Pancreas (tissue), 10 donors: ENCODE measurements at places on chromosomes 3 and 15. TPM values are rescaled to one million over a fixed set of nuclear protein-coding genes. Genes with fewer than 3 reads are reported as not detected.
A peak's percentile ranks its signal among the peaks of the same experiment; 100 is the strongest.

Gene SGO1
- 0.69 TPM for total RNA-seq

Gene PCOLCE2
- total RNA-seq = 0.23 TPM

Gene MUC20
- total RNA-seq = 8.0 TPM

Gene C15orf62
- total RNA-seq = 0.06 TPM

GRCh38 chr3:58783845-58784244, 117.3 kb upstream of the FAM3D start:
- no peaks in the 10 kb centered on the region for H3K36me3 ChIP-seq
- H3K4me3 ChIP-seq = no peak overlapping the region
- no peaks in the 10 kb centered on the region for H3K4me1 ChIP-seq
- no peak overlapping the region for H3K27ac ChIP-seq

DNA sequence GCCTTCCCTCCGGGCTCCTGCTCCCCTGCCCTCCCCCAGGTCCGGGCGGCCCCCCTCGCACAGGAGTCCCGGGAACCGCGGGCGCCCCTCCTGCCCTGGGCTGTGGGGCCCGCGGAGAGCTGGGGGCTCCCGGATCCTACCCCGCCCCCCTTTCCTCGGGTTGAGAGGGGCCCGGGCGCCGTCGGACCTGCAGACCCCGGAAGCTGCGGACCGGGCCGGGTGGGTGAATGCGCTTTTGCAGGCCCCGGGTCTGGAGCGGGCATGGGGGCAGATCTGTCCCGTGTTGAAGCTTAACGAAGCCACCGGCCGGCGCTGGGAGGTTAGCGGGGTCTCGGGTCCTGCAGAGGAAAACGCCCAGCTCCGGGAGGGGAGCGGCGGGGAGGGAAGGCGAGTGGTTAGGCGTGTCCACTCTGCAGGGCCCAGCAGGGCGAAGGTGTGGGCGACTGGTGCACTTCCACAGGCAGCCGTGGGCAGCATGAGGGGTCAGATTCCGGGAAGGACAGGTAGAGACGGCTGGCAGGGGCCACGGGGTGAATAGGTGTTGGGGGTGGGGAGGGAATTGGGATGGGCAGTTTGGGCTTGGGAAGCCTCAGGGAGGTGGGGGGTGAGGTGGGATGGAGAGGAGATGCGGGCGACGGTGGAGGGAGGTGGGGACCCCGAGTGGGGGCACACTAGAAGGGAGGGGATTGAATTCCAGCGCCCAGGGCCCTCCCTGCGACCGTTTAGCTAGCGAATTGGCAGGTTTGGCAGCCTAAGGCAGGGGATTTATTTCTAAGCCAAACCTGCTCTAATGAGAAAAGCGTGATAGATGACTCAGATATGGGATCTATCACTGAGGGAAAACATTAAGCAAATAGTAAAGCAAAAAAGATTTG, 635 bp downstream of the CD276 start:
- peak; percentile 19 for DNase-seq
- H3K27ac ChIP-seq = peak overlapping the region; percentile 68
- H3K4me3 ChIP-seq = peak overlapping the region; percentile 81
- no peaks in the 10 kb centered on the region for H3K36me3 ChIP-seq

DNA sequence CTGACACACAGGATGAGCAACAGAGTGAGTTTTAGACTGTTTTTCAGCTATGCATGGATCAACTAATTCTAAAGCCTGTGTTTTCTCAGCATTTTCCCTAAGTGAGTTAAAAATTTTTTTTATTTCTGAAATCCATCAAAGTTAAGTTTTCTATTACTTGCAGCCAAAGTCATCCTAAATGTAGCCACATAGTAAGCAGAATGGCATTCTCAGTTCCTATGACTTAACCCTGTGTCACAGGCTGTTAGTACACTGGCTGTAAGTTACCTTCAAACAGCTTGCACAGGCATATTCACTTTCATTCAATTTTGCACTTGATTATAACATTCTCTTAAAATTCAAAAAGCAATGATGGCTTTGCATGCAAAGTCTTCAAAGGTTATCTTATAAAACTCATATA, 368.2 kb downstream of the OCA2 start:
- no peak overlapping the region for H3K27ac ChIP-seq
- H3K4me3 ChIP-seq = no peak overlapping the region
- H3K4me1 ChIP-seq = no peaks in the 10 kb centered on the region
- no peak for DNase-seq

GRCh38 chr3:105905328-105905727, 36.5 kb upstream of the CBLB start:
- no peak for DNase-seq
- no peak overlapping the region for H3K4me3 ChIP-seq
- H3K36me3 ChIP-seq = no peaks in the 10 kb centered on the region
- H3K4me1 ChIP-seq = no peaks in the 10 kb centered on the region
- H3K27ac ChIP-seq = no peak overlapping the region

- H3K27ac ChIP-seq = no peak overlapping the region
- no peak overlapping the region for H3K4me3 ChIP-seq
- DNase-seq = no peak
- no peaks in the 10 kb centered on the region for H3K4me1 ChIP-seq
Measured at GRCh38 chr15:22236469-22236868, 156.1 kb downstream of the OR4M2 start.

GRCh38 chr15:65077981-65078352, 1.4 kb downstream of the KBTBD13 start:
- H3K27ac ChIP-seq = no peak overlapping the region
- H3K4me1 ChIP-seq = no peaks in the 10 kb centered on the region
- no peaks in the 10 kb centered on the region for H3K27me3 ChIP-seq
- H3K4me3 ChIP-seq = no peak overlapping the region
- H3K36me3 ChIP-seq = no peaks in the 10 kb centered on the region
- DNase-seq = peak; percentile 61

DNA sequence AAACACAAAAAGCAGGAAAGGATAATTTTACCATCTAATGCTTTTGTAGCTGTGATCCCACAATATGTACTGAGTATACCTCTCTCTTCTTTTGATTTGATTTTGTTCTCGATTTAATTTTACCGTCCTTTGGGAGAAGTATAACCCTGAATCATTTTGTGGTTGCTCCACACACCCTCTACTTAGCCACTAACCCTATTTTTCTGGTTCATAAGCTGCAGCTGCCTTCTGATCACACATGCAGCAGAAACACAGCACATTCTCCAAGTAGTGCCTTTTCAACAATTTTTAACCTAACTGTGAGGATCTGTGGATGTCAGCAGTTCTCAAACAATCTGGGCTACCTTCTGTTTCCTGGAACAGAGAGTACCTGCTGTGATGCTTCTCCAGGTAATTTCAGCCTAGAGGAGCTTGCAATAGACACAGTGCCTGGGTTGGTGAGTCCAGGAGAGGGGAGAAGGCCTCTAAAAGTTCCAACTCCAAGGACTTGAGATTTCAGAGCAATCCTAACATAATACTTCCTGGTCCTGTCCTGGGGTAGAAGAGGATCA, 40.3 kb downstream of the HGD start:
- H3K27ac ChIP-seq = no peak overlapping the region
- DNase-seq = no peak
- no peaks in the 10 kb centered on the region for H3K4me1 ChIP-seq
- H3K4me3 ChIP-seq = no peak overlapping the region
- peaks cover 30% of the 10 kb centered on the region for H3K36me3 ChIP-seq

DNA sequence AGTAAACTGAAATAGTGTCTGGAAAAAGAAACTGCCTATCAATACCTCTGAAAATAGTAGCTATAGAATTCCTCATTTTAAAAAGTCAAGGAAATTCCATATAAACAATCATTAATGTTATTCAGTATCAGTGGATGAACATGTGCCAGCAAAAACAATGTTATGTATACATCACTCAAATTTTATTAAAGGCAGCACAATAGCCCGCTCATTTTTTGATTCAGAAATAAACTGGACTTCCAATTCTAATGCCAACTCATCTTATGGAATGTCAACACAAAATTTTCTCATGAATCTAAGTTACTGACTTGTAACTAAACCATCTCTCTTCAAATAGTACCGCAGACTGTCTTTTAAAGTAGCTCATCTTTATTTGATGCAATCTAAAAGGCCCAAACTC, 19.0 kb downstream of the THBS1 start:
- no peaks in the 10 kb centered on the region for H3K27me3 ChIP-seq
- no peaks in the 10 kb centered on the region for H3K4me1 ChIP-seq
- no peak for DNase-seq

- DNase-seq = peak; percentile 62
- H3K27ac ChIP-seq = peak overlapping the region; percentile 28
- no peaks in the 10 kb centered on the region for H3K36me3 ChIP-seq
- H3K27me3 ChIP-seq = no peaks in the 10 kb centered on the region
- peaks cover 35% of the 10 kb centered on the region for H3K4me1 ChIP-seq
- no peak overlapping the region for H3K4me3 ChIP-seq
Measured at GRCh38 chr3:177358091-177358976, 161.1 kb upstream of the TBL1XR1 start.

GRCh38 chr15:33142708-33143107, 51.8 kb downstream of the FMN1 start:
- H3K36me3 ChIP-seq = no peaks in the 10 kb centered on the region
- H3K27ac ChIP-seq = no peak overlapping the region
- H3K4me3 ChIP-seq = no peak overlapping the region
- no peaks in the 10 kb centered on the region for H3K4me1 ChIP-seq

DNA sequence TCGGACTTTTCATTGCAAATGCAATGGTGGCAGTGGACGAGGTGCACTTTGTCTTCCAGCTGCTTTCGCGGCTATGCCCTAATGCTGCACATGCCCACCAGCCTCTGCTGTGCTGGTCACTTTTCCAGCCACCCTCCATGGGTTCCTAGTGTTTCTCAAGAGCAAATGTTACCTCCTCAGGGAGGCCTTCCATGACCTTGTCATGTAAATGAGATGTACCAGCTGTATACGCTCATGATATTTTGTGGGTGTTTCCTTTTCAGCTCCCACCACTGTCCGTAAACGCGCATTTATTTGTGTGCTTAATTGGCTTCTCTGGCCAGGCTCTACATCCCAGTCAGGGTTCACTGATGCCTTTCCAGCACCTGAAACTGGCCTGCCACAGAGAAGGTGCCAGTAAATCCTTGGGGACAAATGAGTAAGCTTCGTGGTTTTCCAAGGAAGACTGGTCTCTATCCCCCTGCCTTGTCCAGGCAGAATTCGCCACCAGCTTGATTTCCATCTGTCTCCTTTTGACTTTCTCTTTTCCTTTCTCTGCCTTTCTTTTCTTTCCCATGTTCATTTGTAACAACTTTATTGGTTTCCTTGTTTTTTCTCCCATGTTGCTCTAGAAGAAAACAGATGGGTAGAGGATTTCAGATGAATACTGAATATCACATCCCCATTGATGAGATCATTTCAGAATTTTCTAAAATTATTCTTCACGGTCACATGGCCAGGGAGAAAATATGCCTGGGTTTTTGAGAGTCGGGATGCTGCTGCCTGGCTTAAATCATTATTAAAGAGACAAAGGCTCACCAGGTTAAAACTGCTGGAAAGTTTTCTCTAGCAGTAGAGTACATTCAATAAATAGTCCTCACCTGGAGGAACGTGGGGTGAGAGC, 82.5 kb downstream of the CHST2 start:
- no peaks in the 10 kb centered on the region for H3K36me3 ChIP-seq
- no peak overlapping the region for H3K27ac ChIP-seq
- H3K4me3 ChIP-seq = no peak overlapping the region
- no peaks in the 10 kb centered on the region for H3K27me3 ChIP-seq

GRCh38 chr3:14640157-14640562, 11.4 kb upstream of the CCDC174 start:
- no peak for DNase-seq
- no peaks in the 10 kb centered on the region for H3K4me1 ChIP-seq
- H3K27me3 ChIP-seq = no peaks in the 10 kb centered on the region
- no peak overlapping the region for H3K27ac ChIP-seq
- no peak overlapping the region for H3K4me3 ChIP-seq

- no peak overlapping the region for H3K4me3 ChIP-seq
- no peak for DNase-seq
- H3K27me3 ChIP-seq = no peaks in the 10 kb centered on the region
- no peaks in the 10 kb centered on the region for H3K36me3 ChIP-seq
Measured at GRCh38 chr15:101159936-101160815, 91.7 kb downstream of the CHSY1 start.

DNA sequence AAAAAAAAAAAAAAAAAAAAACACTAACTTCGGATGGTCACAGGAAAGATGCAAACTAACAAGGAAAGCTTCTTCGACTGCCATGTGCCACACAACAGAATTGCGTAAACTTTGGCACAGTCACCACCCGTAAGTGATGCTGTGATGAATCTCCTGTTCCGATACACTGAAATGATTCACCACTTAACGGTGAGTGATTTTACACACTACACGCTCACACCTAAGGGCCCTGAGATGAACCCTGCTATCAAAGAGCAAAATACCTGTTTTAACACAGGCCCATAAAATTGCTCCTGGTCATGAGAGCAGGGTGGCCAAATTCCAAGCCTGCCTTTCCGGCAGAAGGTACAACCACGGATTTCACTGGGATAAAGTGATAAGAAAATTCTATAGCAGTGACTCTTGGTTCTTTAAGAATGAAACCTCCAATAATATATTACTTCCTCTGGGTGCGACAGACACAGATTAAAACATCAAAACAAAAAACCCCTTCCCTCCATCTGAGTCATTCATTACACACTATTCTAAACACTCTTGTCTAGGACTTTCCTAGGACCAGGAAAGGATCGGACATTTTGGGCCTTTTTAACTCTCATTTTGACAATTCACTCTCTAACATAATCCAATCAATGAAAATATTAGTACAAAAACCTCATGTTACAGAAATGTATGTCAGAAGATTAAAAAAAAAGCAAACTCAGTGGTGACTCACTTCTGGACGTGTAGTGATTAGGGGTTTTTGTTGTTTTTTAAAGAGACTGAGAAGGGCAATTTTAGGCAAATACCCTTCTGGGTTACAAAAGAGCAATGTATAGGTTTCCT, 28.3 kb downstream of the LRIG1 start:
- H3K27ac ChIP-seq = peak overlapping the region; percentile 52
- no peaks in the 10 kb centered on the region for H3K36me3 ChIP-seq
- H3K4me1 ChIP-seq = peaks cover 75% of the 10 kb centered on the region

DNA sequence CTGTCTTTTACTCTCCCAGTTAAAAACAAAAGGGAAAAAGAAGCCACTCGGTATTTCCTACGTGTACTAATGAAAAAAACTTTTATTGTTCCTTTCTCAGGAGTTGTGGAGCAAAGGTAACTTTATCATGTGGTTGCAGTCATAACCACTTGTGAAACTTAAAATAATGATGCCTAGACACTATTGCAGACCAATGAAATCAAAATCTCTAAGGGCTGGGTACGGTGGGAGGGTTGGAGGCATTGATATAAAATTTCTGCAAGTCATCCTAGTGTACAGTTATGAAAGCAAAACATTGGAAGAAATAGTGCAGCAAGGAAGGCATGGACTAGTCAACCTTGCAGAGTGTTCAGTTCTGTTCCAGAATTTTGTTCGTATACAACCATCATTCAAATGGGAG, 808.8 kb downstream of the TUSC7 start:
- DNase-seq = no peak
- H3K36me3 ChIP-seq = no peaks in the 10 kb centered on the region
- no peaks in the 10 kb centered on the region for H3K4me1 ChIP-seq
- no peak overlapping the region for H3K27ac ChIP-seq
- no peaks in the 10 kb centered on the region for H3K27me3 ChIP-seq
- H3K4me3 ChIP-seq = no peak overlapping the region
